ENCODE measurements at places on chromosomes 7 and 10. TPM values are rescaled to one million over a fixed set of nuclear protein-coding genes. Genes with fewer than 3 reads are reported as not detected.

DNA sequence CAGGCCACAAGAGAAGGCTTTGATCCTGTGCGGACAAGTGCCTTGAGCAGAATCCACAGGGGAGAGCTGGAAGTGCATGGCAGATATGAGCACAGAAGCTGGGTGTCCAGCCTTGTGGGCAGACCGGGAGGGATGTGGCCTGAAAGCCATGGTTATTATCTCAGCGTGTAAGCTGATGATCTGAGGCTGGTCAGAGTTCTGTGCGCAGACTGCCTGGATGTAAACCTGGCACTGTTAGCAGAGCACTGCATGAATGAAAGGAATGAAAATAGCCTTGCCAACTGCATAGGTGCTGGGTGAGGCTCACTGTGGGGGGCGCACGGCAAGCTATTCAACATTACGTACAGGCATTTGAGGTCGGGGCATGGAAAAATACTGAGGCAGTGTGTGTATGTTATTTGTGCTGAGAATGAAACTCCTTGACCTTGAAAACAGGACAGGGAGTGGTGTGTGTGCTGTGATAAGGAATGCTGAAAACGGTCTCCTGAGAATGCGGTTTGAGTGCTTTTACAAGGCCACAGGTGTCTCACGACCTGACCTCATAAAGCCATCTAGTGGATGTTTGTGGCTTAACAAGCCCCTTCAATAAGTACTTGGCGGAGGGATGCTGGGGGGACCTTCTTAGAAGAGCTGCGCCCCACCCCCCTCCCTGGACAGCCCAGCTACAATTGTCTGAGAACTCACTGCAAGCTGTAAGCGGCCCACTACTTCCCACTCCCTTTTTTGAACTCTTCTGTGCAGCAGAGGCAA lies 18.7 kb downstream of the AKR1C1 start:
- peak; percentile 31 for DNase-seq

HDAC9 gene
- 27.6 TPM for total RNA-seq

SPDYE3 gene
- not detected for total RNA-seq

DNA sequence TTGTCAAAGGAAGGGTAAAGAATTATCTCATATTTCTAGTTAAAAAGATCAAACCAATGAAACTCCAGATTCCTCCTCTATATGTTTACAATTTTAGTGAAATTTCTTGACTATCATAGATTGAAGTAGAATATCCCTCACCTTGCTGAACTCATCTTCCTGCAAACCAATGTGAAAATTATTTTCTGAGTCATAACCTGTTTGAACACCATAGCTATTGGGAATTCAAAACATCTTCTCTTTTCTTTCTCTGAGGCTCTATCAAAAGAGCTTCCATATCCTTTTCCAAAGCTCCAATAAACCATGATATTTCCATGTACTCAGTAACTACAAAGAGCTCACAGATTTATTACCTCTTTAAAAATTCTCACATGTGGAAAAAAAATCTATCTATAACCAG lies 134.3 kb downstream of the DOCK4 start:
- DNase-seq, result no peak

DNA sequence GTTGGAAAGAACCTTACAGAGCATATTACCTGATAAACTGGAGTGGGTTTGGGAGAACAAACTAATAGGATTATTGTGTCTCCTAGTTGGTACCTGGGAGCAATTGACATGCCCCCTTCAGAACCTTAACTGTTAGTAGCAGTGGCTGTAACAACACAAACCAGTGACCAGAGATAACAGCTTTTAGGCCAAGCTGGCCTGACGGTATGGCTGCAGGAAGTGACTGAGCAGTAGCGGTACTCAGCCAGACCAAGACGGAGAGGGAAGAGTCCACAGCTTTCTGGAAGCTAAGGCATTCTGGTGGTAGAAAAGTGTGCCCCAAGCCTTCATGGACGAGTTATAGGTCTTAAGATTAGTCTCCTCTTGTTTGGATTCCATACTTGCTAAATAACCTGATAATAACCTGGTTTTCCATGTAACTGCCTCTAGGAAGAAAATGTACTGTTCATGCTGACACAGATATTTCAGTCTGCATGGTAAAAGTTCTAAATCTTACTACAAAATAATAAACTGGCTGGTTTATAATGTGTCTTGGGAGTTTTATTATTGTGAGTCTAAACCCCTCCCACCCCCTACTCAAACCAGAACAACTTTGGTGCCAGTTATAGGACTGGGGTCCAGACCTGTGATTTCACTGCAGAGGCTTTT lies 11.3 kb downstream of the NOLC1 start:
- no peak for DNase-seq

TMEM213 gene
- not detected for total RNA-seq

- no peak for DNase-seq
Observed at GRCh38 chr10:106716381-106716780, 448.1 kb downstream of the SORCS1 start.

EBF3 gene
- total RNA-seq, result 0.07 TPM

DNA sequence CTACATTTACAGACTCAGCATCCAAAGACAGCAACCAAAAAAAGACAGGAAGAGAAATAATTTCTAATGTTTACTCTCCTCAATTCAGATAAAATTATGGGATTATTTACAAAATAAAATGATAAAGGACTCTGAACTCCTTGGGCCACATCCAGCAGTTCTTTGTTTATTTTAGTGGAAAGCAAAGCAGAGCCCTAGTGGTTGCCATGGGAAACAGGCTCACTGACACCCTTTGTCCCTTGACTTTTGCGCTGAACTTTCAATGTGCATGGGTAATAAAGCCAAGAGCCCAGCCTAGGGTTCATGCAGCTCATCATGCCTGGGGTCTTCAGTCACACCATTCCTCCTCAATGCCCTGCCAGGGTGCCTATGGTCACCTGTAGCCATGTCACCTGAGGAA lies 442.6 kb upstream of the IGFBP3 start:
- no peak for DNase-seq

DNA sequence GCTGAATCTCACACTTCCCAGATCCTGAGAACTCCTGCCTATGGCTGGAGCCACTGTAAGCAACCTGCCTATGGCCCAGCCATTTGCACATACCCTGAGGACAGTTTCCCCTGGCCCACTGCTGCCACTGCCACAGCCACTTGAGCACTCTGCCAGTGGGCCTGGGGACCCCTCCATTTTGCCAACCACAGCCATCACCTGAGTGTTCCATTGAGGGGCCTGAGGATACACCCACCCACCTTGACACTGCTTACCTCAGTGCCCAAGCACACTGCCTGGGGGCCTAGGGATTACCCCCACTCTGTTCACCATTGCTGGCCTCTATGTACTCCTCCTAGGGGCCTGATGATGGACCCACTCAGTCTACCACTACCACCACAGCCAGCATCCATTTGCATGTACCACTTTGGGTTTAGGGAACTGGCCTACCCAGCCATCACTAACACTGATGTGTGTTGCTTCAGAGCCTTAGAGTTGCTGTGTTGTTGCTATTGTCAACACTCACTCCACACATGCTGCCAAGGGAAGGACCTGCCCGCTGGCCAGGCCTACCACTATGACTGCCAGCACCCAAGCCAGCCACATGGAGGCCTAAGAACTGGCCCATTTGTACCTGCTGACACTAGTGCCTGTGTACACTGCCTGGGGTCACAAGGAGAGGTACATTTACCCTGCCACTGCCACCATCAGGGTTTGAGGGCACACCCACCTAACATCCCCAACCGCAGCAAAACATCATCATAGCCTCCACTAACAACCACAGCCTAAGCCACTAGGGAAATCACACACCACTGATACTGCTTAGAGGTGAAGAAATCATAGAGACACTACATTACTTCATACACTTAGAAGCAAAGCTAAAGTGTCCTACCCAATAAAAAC lies 45.9 kb upstream of the ANTXRL start:
- DNase-seq, result no peak

GRCh38 chr7:79778786-79779770 lies 325.6 kb upstream of the MAGI2 start:
- peak; percentile 91 for DNase-seq

DNA sequence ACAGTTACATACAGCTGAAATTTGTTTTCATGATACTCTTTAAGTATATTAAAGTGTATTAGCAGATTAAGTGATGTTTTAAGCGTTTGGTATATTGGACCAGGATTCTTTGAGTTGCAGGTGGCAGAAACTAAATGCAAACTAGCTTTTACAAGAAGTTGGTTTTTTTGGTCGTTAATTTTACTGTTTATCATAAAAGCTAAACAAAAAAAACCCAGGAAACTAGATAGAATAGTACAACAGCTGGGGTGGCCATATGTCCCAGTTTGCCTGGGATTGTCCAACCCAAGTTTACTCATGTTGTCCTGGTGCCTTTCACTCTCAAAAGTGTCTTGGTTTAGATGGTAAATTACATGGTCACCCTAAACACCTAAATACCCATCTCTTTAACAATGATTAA lies 108.7 kb downstream of the PHTF2 start:
- DNase-seq, result no peak

SLC18A2 gene
- not detected for total RNA-seq

DNA sequence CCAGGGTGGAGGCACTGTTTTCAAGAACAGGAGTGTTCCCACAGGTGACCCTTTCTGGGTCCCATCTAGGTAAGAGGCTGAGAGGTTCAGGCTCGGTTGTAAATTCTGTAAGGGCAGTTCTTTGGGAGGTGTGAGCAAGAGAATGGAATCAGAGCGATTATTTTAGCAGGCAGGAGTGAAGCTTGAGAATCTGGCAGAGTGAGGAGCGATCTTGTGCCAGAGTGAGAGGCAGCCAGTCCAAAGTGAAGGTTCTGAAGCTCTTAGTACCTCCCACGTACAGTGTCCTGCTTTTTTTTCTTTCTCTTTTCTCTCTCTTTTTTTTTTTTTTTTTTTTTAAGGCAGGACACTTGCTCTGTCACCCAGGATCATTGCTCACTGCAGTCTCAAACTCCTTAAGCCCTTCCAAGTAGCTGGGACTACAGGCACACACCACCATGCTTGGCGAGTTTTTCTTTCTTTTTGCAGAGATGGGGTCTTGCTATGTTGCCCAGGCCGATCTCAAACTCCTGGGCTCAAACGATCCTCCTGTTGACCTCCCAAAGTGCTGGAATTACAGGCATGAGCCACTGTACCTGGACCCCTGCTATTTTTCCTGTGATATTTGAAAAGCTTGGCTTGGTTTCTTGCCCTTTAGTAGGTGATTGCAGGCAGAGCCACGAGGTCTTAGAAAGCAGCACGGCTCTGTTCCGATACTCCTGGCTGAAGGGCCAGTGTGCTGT lies 10.9 kb downstream of the POR start:
- no peak for DNase-seq

DNA sequence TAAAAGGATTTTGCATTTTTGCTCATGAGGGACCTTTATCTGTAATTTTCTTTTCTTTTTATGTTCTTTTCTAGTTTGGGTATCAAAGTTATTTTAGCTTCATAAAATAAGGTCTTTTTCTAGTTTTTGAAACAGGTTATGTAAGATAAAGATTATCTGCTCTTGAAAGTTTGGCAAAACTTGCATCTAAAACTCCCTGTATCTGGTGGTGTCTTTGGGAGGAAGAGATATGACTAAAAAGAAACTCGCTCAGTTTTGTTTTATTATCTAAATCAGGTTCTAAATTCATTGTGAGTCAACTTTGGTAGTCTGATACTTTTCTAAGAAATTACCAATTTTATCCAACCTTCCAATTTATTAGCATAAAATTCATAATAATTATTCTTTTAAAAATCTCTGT lies 55.1 kb downstream of the VCL start:
- no peak for DNase-seq

PCGF6 gene
- total RNA-seq, result 10.3 TPM

DNA sequence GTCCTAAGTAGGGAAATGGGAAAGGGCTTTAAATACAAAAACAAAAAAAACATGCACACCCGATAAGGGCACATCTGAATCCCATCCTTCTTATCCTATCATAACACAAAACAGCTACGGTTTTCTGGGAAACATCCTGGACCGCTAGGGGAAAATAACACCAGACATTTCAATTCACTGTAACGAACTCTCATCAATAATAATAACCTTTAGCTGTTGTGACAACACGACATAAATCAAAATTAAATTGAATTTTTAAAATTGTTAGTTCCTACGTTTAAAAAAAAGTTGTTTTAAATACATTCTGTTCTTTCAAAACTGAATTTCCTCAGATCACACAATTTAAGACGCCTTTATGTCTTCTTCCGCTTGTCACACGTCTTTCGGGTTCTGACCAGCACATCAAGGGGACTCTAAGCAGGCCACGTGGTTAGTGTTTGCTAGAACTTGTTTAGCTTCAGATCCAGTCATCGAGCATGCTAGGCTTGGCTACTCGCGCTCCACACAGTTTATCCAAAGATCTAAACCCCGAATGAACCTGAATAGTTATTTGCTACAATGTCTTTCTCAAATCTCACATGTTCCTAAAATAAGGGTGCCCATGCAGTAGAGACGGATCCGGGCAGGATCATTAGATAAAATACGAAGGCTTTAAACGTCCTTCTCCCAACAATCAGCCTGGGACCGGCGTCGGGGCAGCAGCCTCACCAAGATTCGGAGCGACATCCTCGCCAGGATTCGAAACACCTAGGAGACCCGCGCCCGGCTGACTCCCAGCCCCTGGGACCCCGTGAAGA lies 839 bp downstream of the IKZF5 start:
- DNase-seq, result peak; percentile 45

- DNase-seq, result peak; percentile 47
Observed at GRCh38 chr7:42868480-42868879, 43.4 kb downstream of the C7orf25 start.

CRHR2 gene
- not detected for total RNA-seq

DNA sequence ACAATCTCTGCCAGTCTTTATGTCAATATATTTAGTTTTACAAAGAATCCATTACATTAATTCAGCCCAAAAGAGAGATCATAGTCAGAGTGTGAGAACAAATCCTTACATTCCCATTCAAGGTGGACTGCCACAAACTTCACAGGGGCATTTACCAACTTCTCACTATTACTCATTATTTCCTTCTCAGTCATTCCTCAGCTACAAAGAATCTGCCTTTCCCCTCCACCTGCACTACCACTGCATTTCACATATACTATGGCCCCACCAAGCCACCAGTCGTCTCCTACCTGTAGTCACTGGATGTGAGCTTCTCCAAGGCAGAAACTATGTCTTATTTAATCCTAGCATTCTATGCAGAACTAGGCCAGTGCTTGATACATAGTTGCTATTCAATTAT lies 94.3 kb downstream of the USP6NL start:
- DNase-seq, result no peak

SYT15B gene
- 1.5 TPM for total RNA-seq

PHYHIPL gene
- 0.34 TPM for total RNA-seq

FERD3L gene
- total RNA-seq, result not detected

DNA sequence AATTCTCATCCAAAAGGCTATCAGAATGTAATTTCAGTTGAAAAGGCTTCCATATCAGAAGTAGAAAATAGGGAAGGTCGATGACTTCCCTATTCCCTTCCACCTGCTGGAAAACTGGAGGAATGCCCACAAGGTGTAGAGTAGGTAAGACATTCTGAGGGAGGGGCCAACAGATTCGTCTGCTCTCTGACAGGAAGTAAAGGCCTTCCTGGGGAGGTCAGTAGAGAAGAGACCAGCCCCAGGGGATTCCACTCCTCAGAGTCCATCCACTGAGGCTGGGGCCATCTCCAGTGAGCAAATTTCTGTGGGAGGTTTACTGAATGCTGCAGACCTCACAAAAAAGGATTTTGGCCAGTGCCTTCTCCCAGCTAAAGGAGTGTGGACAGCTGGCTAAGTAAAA lies 19.5 kb downstream of the NPSR1 start:
- DNase-seq, result no peak

GFRA1 gene
- 24.2 TPM for total RNA-seq

GRCh38 chr7:41701068-41701941 lies 1.6 kb downstream of the INHBA start:
- no peak for DNase-seq

GRCh38 chr10:125868372-125868975 lies 12.6 kb downstream of the DHX32 start:
- DNase-seq, result peak; percentile 53

GRCh38 chr10:92886334-92886961 lies 38.1 kb downstream of the EXOC6 start:
- peak; percentile 12 for DNase-seq
